ENCODE measurements at places on chromosomes 12 and 14.

GRCh38 chr14:58771016-58771415 is 133.3 kb downstream of the DACT1 start:
- DNase-seq = no peak

GRCh38 chr12:67356380-67356774 is 87.2 kb downstream of the CAND1 start:
- no peak for DNase-seq

GRCh38 chr12:121005346-121005815 is 10.9 kb downstream of the C12orf43 start:
- DNase-seq = peak; percentile 43

DNA sequence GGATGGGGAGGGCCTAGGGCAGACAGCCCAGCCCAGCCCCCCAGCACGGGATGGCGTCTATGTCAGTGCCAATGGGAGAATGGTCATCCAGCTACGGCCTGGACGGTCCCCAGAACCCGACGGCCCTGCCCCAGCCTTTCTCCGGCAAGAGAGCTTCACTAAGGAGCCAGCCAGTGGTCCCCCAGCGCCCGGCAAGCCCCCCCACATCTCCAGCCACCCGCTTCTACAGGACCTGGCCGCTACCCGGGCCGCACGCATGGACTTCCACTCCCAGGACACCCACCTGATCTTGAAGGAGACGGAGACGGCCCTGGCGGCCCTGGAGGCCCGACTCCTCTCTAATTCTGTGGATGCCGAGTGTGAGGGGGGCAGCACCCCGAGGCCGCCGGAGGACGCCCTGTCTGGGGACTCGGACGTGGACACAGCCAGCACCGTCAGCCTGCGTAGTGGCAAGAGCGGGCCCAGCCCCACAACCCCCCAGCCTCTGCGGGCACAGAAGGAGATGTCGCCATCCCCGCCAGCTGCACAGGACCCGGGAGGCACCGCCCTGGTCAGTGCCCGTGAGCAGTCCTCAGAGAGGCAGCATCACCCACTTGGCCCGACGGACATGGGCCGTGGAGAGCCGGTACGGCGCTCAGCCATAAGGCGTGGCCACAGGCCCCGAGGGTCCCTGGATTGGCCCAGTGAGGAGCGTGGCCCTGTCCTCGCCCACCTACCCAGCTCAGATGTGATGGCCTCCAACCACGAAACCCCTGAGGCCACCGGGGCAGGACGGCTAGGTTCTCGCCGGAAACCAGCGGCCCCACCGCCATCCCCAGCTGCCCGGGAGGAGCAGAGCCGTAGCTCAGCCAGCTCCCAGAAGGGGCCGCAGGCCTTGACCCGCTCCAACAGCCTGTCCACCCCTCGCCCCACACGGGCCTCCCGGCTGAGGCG is 21.9 kb downstream of the CEP170B start:
- DNase-seq = no peak

DNA sequence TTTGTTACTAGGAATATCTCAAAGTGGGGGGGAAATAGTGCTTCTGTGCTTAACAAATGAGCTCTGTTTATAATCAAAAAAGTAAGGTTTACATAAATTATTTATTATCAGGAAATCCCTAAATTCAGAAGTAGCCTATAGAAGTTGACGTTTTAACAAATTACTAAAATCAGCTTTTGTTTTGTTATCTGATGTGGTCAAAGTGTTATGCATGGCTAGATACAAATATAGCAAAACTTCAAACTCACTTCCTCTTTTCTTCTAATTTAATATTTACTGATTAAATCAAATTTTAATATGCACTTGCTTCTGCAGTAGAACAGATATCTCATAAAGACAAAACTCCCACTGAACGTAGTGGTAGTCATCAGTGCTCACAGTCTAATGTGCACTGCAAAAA is 47.5 kb downstream of the GARIN6 start:
- no peak for DNase-seq

GRCh38 chr14:79091381-79091963 is 921.3 kb downstream of the NRXN3 start:
- no peak for DNase-seq

DNA sequence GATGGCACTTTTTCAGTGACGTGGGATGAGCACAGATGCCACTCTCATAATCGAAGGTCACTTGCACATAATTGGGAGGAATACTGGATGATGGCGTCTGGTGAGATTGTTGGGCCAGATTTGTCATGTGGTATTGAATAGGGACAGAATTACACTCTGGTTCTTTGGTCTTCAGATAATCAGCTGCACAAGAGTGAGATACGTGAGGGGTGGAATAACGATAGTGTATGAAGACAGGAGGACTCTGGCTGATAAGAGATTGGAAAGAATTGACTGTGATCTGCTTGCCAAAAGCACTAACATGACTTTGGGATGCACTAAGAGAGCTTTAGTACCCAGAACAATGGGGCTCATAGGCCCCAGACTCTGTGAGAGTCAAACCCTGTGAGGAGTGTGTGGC is 7.0 kb upstream of the RABGGTA start:
- DNase-seq = no peak

DNA sequence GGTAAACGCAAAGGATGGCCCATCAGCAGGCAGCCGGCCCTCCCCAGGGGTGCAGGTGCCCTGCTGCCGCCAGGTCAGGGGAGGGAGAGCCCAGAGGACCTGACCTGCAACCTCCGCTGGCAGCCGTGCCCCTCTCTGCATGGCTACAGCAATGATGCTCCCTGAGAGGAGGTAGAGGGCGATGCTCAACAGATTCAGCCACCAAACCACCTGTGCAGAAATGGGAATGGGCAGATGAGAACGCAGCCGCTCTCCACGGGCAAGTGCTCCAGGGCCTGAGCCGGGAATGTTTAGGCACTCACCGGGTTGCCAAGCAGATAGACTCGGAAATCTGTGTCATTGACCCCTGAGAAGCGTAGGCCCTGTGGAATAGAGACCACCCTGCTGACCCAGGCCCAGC is 8.7 kb upstream of the NGB start:
- DNase-seq = no peak

- no peak for DNase-seq
Observed at GRCh38 chr14:104913435-104913834, 11.2 kb upstream of the PLD4 start.

GRCh38 chr12:6494258-6494743 is 399 bp downstream of the NCAPD2 start:
- no peak for DNase-seq

GRCh38 chr14:52856139-52856538 is 64.7 kb upstream of the GNPNAT1 start:
- no peak for DNase-seq

DNA sequence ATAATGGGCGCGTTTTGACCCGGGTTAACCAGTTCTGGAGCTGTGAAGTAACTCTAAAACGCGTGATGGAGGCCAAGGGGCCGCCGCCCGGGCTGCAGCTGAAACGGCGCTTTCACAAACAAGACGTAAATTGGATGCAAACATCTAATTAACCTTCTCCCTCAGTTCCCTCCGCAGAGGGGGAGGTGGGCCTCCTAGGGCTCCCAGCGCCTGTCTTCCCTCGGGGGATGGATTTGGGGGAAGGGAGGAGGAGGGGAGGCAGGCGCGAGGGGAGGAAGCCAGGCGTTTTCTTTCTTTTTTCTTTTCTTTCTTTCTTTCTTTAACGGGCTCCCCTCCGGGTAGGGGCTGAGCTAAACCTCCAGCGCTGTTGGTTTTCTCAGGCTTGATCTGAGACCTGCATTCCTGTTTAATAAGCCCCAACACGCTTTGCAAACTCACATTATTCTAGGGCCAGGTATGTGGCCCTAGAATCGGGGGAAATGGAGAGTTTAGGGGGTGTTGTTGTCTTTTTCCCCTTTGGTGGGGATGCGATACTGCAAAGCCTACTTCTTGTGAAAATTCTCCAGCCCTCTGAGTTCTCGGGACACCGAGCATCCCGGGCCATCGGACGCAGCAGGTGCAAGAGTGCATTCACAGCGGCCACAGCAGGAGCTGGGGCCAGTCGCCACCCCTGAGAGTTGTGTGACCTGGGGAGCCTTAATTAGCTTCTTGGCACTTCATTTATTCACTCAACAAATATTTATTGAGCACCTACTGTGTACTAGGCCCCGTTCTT is 43.6 kb upstream of the LHX5 start:
- DNase-seq = no peak

DNA sequence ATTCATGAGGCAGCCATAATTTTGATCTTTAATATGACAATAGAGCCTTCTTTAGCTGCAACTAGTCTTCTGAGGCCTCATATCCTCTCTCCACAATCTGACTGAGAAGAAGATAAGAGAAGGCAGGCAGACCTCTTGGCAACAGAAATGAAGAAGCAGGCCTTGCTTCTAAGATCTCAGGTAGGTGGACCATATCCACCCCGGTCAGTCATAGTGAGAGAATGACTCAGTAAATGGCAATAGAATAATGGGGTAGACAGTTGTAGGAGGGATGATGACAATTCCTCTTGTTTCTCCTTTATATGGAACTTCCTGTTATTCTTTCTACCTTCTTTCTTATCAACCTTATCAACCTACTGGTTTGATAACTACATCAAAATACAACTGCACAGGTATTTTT is 246.7 kb upstream of the G2E3 start:
- DNase-seq = no peak

Data from GM12891 (cell line).